RWPE2 (cell line): ENCODE measurements at places on chromosomes 1 and 21.
A peak's percentile ranks its signal among the peaks of the same experiment; 100 is the strongest.

GRCh38 chr1:53257454-53258081 lies 19.2 kb upstream of the MAGOH start:
- no peak for DNase-seq

DNA sequence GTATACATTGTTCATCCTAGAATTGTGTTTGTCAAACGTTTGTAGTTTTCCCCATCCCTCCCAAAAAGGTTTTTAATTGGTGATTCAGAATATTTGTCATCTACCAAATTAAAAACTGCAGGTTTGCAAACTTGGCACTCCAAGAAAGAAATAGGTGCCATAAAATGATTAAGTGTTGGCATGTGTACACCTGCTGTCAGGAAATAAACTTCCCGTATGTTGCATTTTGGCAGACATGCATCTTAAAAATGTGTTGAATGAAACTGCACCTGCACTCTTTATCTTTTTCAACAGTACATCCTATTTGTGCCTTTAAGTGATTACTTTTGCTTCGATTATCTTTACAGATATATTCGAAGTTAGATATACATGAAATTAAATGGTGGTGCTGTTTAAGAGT lies 7.3 kb downstream of the B3GALT2 start:
- DNase-seq = no peak

DNA sequence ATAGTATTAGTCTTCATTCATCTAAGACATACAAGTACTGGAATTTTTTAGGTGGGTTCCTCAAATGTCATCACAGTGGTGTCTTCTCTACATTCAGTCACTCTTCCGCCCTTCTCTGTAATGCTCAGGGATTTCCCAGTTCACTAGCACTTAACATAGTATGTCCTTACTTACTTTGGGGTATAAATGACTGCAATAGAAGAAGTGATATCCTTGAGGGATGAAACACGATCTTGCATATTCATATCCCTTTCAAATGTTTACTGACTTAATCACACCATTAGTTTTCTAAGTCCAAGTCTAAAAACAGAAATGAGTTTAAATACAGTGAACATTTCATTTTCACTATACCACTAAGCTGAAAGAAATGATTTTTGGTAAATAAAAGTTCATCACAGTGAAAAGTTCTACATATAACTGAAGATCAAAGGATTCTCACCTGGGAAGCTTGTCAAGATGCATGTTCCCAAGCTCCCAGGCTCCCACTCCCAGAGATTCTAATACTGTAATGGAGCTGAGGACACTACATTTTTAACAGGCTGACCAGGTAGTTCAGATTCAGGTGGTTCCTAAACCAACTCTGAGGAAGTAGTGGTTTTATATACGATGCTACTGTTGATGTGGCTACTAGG lies 29.7 kb downstream of the MRPL39 start:
- no peak for DNase-seq

- DNase-seq = no peak
These were observed 155.0 kb downstream of the PIGK start for GRCh38 chr1:77064246-77064645.

DNA sequence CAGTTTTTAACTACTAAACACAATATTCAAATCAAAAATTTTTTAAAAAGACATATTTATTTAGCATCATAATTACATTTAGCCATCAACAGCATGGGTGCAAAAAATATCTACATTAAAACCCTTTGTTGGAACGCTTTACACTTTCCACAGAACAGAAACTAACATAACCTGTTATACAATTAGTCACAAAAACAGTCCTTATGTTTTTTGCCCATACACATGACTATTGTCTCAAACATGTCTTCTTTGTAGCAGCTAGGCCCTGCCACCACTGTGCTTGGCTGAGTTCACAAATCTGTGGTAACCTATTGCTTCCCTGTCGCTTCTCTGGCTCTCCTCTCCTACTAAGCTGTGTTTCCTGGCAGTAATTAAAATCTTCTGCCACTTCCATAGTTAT lies 1350.0 kb upstream of the ADGRL2 start:
- DNase-seq = no peak

DNA sequence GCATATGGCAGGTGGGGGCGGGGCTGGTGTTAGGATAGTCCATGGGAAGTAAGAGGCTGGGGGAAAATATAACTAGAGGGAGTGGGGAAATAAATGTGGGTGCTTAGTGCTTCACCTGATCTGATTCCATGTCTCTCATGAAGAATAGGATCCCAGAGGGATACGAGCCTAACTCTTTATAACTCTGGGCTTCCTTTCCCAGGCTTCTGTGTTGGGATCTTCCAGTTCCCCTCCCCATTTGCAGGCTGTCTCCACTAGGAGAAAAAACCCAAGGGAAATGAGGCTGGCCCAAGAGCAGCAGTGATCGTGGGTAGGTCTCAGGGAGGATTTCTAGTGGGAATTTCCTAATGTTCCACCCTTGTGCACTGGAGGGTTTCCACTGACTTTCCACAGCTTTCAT lies 1.6 kb downstream of the KCNJ9 start:
- no peak for DNase-seq

DNA sequence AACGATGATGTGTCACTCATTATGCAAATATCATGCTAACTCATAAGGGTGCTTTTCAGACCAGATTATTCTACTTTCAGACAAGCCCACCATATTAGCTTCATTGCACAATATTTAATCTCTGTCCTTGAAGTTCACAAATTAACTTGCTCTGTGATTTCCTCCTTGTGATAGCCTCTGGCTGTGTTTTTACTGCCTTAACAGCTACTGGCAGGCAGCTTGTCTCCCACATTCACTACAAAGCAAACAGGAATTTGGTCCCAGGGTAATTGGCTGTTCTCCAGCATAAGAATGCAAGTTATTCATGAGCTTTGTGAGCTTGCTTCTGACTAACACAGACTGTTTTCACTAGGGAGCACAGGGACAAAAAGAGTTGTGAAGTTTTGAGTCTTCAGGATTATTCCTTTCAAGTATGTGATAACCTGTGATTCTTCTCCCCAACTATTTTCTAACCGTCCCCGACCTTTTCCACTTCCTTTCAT lies 87.9 kb upstream of the HMCN1 start:
- DNase-seq = peak; percentile 75

DNA sequence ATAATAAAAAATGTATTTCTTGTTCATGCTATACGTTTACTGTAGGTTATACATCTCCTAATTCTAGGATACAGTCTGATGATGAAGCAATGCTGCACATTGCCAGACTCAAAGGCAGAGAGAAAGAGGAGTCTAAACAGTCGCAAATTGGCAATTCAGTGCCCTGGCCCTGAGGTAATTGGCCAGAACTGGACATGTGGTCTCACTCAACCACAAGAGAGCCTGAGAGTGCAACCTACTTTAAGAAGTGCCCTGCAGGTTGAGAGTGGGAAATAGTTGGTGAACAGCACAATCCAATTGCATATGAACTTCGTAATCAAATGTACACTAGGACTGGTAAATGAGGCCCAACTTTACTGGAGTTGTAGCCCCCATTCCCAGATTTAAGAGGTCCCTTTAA lies 5.0 kb upstream of the SLC35A3 start:
- DNase-seq = no peak

DNA sequence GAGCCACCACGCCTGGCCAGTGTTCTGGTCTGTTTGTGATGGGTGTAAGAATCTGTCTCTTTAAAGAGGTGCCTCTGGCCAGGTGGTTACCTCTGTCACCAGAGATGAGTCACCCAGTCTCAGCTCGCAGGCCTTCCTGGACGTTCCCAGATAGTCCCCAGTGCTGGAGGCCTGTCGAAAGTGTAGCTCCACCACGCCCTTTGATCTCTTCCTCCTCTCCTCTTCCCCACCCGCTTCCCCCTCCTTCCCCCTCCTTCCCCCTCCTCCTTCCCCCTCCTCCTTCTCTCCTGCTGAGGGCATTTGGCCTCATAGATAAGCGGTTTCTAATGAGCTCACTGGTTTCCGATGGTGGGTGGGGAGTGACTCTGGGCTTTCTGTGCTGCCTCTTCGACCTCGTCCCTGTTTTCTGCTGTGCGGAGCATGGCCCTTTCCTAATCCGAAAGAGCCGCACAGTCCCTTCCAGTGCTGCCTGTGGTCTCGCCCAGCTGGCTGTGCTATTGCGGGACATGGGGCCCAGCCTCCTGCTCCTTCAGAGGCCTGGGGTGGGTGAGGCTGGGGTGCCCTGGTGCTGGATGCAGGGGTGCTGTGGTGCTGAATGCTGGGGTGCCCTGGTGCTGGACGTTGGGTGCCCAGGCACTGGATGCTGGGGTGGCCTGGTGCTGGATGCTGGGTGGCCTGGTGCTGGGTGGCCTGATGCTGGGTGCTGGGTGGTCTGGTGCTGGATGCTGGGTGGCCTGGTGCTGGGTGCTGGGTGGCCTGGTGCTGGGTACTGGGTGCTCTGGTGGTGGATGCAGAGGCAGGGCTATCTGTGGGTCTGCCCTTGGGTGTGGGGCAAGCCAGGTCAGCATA lies 19.2 kb downstream of the AGPAT3 start:
- DNase-seq = no peak

DNA sequence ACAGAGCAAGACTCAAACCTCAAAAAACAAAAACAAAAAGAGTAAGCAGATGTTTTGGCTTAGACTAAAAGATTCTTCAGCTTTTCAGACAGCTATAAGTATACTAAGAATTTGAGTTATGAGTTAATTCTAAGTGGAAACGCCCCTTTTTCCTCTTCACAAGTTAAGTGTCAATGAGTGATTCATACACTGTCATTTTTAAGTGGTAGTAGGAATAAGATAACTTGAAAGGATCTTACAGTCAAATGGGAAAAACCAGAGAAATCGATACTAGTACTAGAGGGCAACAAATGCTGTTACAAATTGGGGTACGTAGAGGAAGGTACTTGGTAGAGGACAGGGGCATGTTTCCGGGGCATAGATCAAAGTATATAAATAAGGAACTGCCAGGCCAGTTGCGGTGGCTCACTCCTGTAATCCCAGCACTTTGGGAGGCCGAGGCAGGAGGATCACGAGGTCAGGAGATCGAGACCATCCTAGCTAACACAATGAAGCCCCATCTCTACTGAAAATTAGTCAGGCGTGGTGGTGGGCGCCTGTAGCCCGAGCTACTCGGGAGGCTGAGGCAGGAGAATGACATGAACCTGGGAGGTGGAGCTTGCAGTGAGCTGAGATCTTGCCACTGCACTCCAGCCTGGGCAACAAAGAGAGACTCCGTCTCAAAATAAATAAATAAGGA lies 7.4 kb downstream of the H3-3A start:
- no peak for DNase-seq

- DNase-seq = no peak
These were observed 3.5 kb downstream of the PPP1R15B start for GRCh38 chr1:204408074-204408507.

DNA sequence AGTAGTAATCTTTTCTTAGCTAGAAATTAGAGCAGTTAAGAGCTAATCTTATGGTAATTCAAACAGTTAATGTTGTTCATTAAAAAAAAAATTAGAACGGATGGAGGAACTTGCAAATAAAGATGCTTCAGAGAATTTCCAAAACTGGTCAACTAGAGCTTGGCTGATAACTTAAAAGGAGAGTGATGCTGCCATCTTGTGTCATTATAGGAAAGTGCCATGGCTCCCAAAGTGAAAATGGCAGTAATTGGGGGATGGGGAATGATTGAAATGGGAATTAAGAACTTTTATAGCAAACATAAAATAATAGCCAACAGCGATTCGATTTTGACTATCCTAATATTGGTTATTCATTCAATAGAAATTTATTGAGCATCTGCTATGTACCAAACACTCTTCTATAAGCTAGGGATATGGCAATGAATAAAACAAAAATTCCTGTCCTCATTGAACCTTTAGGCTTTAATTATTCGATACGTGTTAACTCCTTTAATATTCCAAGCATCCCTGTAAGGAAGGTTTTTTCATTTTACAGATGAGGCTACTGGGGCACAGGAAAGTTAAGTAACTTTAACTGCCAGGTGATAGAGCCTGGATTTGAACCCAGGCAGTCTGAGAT lies 5.7 kb upstream of the PLPP3 start:
- DNase-seq = no peak

GRCh38 chr1:115677182-115677555 lies 35.4 kb downstream of the VANGL1 start:
- DNase-seq = no peak

DNA sequence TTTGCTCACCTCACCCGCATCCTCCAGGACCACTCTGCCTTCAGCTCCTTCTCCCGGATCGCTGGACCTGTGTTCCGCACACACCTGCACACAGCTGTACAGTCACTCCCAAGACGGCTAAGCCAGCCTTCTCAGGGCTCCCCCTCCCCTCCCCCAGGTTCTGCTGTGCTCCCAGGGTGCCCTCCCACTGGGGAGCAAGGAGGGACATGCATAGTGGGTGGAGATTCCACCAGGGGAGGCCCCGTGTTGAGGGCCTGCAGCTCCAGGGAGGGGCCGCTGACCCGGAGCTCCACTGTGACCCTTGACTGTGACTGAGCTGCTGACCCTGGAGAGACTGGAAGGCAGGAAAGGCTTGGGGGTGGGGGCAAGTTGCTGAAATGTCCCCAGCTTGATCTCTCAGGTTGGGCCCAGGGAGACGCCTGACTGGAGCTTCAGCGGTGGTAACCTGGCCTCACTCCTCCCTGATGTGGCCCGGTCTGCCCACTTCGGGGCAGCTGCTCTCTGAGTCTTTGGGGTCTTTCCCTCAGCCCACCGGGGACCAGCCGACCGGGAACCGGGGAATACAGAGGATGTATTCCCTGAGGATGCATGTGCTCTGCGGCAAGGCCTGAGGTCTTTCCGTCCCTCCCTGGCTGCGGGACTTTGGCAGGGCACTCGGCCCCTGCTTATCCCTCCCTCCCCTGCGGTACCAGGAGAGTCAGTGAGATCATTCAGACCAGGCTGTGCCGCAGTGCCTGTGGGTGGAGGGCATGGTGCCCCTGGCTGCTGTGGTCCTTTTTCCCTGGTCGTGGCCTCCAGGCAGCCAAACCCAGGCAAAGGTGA lies 28.6 kb upstream of the PLCH2 start:
- no peak for DNase-seq

- no peak for DNase-seq
These were observed 7.5 kb upstream of the TOMM20 start for GRCh38 chr1:235136111-235136510.

GRCh38 chr1:41387667-41388091 lies 26.4 kb downstream of the FOXO6 start:
- DNase-seq = no peak

- DNase-seq = no peak
These were observed 12.5 kb downstream of the ITGB2 start for GRCh38 chr21:44907966-44908895.

DNA sequence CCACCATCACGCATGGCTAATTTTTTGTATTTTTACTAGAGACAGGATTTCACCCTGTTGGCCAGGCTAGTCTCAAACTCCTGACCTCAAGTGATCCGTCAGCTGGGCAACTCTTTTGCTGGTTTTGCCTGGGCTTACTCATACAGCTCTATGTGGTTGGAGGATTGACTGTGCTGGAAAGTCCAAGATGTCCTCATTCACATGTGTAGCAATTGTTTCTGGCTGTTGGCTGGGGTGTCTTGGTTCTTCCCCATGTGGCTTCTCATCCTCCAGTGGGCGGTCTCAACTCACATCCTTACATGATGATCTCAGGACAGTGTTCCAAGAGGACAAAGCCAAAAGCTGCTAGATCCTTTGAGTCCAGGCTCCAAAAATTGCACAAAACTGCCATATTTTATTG lies 53.3 kb downstream of the TEX35 start:
- DNase-seq = no peak

DNA sequence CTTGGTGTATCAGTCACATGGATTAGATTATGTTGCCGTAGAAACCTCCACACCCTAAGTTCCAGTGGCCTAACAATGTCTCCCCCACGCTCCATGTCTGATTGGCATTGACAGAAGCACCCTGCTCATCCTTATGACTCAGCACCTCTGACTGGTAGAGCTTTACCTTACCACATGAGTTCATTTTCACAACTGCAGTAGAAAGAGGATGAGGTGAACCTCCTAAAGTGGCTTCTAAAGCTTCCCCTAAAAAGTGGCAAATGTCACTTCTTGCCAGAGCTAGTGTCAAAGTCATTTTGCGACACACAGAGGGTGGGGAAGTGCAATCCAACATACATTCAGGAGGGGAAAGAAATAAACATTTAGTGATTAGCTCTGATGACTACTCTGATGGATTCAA lies 30.6 kb upstream of the LYPD8 start:
- no peak for DNase-seq
